ENCODE measurements at places on chromosomes 6 and 20.

DNA sequence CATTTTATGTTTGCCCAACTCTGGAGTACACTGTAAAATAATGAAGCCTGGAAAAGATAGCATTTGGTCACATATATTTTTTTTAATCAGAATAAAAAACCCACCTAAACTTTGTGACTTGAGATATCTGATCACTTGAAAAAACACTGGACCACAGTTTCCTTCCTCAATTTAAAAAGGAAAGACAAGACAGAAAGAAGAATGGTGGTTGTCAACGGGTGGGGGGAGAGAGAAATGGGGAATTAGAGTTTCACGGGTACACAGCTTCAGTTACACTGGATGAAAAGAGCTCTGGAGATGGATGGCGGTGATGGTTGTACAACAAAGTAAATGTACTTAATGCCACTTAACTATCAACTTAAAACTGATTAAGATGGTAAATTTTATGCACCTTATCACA is 14.7 kb upstream of the DST start:
- no peak for DNase-seq

GRCh38 chr6:10624836-10625235 is 69.6 kb downstream of the C6orf52 start:
- no peak for DNase-seq

GRCh38 chr6:62808565-62809293 is 402.5 kb upstream of the FKBP1C start:
- no peak for DNase-seq

- no peak for DNase-seq
Observed at GRCh38 chr6:132731086-132731485, 17.2 kb upstream of the VNN1 start.

DNA sequence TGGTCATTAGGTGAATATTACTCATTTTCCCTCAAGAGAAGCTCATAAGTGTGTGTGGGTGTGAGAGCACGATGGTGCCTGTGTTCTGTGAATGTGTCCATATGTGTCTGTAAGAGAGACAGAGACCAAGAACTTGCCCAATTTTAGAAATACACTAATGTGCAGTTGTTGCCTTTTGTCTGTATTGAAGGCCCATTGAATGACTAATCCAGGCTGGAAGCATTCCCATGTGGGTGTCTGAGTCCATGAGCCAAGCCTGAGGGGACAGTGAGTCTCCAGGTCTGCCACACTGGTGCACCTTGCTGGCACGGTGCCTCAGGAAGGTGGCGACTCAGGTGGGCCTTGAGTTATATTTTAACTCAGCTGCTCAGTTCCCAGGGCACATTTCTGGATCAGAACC is 25.5 kb upstream of the ASXL1 start:
- DNase-seq = peak; percentile 90

DNA sequence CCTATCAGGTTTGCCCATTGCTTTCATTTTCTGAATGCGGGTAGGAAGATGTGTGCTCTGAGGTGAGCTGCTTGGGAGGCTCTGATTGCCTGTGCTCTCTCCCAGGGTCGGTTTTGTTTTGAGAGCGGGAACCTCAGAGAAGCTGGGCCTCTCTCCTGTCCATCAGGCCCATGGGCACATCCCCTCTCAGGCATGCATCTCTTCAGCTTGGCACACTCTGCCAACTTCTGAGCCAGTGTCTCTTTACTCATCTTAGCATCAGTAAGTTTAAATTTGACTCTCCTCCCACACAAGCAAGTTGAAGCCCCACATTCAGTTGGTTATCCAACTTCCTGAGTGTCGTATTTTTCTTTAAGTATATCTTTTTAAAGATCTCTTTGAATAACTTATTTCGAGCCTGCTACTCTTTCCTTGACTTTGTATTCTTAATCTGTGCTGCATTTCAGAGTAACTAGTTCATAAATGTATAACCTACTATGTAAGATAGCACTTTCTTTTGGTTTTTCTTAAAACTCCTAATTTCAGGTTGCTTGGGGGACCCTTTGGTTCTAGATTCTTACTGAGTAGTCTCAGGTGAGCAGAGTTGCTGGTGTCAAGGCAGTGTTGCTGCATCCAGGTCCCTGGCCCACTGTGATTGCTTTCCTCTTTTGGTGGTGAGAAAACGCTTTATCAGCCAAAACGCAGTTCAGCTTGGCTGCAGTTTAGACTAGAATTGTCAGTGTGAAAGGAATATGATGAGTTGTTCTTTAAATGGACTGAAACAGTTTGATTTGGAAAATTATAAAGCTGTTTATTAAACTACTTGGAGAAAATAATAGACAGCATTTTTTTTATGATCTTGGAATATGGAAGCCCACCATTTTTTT is 54.8 kb downstream of the SNX9 start:
- DNase-seq = no peak

DNA sequence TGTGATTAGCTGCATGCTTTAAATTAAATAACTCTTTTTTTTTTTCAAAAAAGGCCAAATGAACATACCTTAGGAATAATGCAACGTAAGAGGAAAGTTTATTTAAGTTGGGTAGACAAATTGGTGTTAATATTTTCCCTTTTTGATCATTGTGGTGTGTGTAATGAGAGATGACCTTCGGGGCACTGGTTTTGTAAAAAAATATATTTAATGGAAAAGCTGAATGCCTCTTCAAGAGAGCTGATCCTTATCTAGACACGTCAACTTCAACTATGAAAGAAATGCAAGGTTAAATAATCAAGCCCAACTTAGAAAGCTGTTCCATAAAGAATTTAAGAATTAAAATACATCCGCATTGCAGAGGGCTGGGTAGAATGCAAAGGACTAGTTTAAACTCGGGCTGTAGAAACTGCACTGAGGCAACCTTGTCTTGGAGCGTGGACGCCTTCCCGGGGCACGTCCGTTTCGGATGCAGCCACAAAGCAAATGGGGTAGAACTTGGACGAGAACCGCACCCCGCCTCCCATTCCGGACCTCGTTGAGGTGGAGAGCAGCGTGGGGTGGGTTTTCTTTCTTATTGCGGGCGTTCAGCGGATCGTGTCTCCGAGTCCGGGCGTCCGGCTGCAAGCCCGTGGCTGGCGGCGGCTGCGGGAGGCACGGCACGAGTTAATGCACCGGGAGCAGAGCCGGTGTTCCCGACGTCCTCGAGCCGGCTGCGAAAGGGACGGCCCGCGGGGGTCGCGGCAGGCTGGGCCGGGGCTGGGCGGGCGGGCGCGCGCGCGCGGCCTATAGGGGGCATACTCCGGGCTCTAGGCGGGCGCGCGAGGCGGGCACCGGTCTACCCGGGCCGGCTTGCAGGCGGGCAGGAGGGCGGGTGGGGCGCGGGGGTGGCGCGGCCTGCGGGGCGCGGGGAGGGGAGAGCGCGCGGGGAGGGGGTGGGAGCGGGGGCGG is 1.9 kb downstream of the JARID2 start:
- peak; percentile 56 for DNase-seq

- DNase-seq = no peak
Observed at GRCh38 chr6:99014061-99014460, 66.3 kb upstream of the FBXL4 start.

GRCh38 chr6:135535989-135536414 is 38.5 kb upstream of the AHI1 start:
- peak; percentile 79 for DNase-seq

Data from MCF 10A (cell line).